Kasumi-1 (cell line): ENCODE measurements at places on chromosomes 6 and 20.

DNA sequence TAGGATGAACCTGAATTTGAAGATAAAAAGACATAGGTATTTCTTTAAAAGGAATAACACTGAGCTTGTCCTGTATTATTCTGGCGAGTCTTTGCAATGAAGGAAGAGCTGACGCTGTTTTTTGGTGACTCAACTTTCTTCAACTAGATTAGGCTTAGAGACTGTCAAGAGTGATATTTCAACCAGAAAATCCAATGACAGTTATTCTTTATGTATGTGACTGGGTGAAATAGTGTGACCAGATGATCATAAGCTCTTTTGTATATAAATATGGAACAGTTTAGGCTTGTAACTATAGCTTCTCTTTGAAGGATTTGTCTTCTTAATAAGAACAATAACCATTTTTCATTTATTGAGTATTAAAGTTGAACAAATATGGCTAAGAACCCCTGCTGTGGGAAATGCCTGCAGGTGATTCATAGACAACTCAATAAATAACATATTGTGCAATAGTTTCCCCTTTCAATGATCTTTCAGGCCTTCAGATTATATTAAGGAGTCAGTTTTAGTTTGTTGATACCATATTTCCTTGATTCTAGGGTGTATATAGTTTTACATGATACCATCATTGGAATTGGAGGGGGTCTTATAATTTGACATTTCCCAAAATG lies 265.6 kb upstream of the JAG1 start:
- no peak for DNase-seq

GRCh38 chr6:129787816-129788215 lies 73.3 kb downstream of the TMEM244 start:
- no peak for DNase-seq

- no peak for DNase-seq
Measured at GRCh38 chr6:108164815-108165706, 761 bp upstream of the NR2E1 start.

DNA sequence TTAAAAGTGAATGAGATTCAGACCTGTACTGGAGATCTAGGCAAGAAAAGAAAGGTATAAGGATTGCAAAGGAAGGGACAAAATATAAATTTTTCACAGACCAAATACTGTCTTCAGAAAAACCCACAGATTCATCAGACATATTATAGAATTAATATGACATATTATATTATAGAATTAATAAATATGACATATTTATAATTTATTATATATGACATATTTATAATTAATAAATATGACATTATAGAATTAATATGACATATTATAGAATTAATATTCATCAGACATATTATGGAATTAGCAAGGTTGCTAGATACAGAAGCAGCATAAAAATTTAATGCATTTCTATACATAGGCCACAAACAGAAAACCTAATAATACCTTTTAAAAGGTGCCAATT lies 44.7 kb upstream of the GNRH2 start:
- no peak for DNase-seq

DNA sequence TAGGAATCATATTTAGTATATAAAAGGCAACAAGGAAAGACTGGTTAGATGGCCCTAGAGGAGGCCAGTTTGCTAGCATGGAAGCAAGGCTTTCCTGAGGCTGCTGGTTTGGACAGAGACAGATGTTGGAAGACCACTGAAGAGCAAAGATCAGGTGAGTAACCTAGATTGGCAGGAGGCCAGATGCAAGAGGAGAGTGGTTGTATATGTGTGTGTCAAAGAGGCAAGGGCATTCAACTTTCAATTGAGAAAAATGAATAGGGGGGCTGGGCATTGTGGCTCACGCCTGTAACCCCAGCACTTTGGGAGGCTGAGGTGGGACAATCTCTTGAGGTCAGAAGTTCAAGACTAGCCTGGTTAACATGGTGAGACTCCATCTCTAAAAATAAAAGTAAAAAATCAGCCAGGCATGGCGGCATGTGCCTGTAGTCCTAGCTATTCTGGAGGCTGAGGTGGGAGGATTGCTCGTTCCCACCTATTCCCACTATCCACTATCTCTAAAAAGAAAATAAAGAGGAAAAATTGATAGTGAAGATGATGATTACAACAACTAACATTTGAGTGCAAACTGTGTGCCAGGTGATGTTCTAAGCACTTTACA lies 79.8 kb downstream of the PRDM1 start:
- no peak for DNase-seq

DNA sequence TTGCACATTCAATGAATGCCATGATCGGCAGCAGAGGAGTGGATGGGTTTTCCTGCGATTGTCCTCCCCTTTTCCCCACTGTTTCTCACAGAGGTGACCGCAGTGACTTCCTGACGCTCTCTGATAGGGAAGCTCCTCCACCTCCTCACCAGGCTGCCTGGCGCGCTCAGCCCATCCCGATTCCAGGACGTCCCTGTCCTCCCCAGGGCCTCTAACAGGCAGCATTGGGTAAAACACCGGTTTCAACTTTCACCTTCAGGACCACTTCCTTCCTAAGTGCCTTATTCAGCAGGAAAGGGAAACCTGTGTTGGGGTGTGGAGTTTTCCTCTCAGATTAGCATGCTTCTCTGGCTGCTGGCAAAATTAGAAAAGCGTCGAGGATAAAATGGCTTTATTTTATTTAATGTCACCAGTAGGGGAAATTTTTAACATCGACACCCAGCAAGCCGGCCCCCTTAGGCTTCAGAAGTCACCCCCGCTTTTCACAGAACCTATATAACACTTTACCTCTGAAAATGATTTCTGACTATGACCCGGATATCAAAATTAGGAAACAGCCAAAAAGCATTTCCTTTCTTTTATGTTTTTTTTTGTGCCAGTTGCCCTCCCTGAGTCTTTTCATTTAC lies 570.4 kb upstream of the GJE1 start:
- DNase-seq: peak; percentile 50

DNA sequence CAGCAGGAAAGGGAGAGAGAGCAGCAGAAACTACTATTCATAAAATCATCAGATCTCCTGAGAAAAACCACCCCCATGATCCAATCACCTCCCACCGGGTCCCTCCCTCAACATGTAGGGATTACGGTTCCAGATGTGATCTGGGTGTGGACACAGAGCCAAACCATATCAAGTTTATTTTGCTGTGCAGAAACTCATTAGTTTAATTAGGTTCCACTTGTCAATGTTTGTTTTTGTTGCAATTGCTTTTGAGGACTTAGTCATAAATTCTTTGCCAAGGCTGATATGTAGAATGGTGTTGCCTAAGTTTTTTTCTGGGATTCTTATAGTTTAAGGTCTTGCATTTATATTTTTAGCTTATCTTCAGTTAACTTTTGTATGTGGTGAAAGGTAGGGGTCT lies 422.0 kb upstream of the HS3ST5 start:
- no peak for DNase-seq

- DNase-seq: no peak
Measured at GRCh38 chr20:278607-279571, 11.7 kb downstream of the C20orf96 start.

- no peak for DNase-seq
Measured at GRCh38 chr20:49411221-49411925, 71.1 kb downstream of the KCNB1 start.

GRCh38 chr6:140032189-140032588 lies 657.7 kb upstream of the CITED2 start:
- no peak for DNase-seq

GRCh38 chr20:22986601-22987000 lies 48.5 kb upstream of the SSTR4 start:
- peak; percentile 15 for DNase-seq

- DNase-seq: no peak
Measured at GRCh38 chr6:130143709-130144108, 79.0 kb downstream of the SAMD3 start.

- DNase-seq: no peak
Measured at GRCh38 chr6:4667591-4667990, 108.6 kb upstream of the CDYL start.

DNA sequence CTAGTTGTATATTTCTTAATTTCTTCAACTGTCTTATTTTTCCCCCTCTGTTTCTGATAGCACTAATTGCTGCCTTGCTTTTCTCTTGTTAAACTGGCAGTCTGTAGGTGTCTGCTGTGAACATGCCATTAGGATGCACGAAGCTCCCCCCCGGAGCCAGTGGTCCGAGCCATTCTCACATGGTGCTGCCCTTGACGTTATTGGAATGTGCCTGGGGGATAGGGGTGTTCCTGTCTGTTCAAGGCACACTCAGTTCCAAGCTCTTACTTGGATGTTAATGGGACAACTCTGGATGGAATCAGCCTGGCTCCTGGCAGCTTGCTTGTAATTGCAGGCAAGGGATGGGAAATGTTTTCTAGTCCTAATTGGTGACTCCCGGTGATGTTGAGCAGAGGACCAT lies 68.4 kb downstream of the RREB1 start:
- no peak for DNase-seq

DNA sequence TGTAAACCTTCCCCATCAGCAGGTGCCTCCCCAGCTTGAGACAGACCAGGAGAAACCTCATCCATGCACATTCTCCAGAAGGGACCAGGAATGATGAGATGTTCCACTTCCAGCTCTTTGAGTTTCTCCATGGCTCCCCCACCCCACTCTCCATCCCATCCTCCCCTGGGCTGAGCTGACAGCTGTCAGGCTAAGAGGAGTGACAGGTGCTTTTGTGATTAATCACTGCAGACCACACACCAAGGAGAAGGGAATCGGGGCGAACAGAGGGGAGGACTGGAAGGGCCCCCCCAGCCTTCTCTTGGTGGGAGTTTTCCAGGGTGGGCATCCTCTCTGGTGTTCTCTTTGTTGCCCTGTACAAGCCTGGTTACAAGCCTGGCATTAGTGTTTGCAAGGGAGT lies 56.1 kb upstream of the ZFAND3 start:
- DNase-seq: no peak
